ENCODE measurements at places on chromosomes 6 and 20.

GRCh38 chr20:62675156-62675876 lies 33.0 kb downstream of the SLCO4A1 start:
- no peak for DNase-seq

DNA sequence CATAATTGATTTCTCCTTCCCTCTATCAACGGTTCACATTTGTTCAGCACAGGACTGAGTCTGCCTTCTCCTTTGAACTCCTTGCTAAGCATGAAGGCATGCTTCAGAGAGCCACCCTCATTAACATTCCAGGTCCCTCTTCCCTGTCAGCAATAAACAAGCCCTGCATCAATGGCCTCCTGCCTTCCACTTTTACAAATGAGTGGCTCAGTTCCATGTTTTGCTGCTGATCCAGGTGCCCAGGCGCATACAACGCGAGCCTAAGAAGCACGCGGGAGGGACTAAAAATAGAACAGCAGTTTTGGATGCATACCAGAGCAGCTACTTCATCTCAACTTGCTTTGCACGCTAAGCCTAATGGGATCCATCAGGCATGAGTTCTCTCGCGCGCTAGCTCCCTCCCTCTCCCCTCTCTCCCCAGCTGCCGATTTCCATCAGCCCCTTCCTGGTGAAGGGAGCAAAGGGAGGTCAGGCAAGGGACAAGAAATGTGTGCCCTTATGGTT lies 53.4 kb downstream of the TRAF3IP2 start:
- DNase-seq: no peak

GRCh38 chr6:147106759-147107401 lies 97.3 kb upstream of the STXBP5 start:
- no peak for DNase-seq

DNA sequence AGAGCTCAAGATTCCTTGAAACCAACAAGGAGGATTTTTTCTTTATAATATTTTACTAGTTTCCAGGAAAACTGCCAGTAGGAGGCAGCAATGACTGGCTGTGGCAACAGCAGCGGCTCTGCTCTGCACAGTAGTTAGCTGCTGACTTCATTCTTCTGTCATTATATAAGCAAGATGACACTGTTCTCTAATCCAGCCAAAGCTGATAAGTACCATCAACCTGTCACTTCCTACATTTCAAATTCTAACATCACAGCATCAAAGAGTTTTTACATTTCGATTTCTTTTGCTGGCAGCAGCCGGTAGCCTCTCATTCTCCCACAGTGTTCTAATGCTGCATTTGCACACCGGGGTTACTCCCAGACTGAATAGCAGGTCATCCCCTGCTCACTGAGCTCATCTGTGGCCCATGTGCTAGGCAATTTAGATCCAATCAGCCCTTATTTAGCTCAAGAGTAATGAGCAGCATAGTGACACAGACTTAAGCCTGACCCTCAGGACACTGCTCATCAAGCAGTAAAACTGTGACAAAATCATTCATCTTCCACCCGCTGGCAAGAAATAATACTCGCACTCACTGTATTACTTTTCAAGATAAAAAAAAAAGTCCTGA lies 67.8 kb downstream of the MMS22L start:
- no peak for DNase-seq

GRCh38 chr20:50510706-50511542 lies 741 bp downstream of the PTPN1 start:
- DNase-seq: no peak

DNA sequence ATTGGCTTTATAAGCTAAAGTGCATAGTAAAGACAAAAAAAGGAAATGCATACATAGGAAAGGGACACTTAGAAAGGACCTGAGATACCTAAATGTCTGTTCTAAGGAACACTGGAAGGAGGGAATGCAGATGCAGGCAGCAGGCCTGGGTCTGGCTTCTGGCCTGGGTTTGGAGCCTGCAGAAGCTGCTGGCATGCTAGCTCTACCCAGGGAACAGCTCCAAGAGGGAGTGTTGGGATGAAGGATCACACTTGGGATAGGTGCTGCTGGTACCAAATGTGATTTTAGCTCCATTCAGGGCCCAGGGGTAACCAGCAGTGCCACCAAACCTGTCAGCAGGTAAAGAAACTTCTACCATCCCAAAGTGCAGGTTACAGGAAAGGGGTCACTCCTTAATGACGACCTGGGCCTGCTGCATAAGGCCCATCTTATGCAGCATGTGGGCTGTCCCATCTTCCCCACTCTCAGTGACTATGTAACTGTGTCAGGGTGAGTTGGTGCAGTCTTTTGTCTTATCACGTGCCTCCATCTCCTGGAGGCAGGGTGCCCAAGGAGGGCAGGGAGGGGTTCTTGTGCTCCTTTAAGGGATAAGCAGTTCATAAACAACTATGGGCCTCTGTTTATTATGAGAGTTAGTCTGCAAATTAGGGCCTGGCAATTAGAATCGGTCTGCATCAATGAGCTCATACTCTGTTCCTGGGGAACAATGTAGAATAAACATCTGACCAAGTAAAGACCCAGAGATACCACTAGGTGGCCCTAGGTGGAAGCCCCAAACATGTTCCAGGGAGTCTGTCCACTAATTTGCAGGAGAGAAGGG lies 26.9 kb downstream of the DDX27 start:
- no peak for DNase-seq

- DNase-seq: no peak
These were observed 43.6 kb downstream of the FBXL4 start for GRCh38 chr6:98904096-98904495.

- no peak for DNase-seq
These were observed 12.8 kb upstream of the SLC4A11 start for GRCh38 chr20:3251806-3252205.

DNA sequence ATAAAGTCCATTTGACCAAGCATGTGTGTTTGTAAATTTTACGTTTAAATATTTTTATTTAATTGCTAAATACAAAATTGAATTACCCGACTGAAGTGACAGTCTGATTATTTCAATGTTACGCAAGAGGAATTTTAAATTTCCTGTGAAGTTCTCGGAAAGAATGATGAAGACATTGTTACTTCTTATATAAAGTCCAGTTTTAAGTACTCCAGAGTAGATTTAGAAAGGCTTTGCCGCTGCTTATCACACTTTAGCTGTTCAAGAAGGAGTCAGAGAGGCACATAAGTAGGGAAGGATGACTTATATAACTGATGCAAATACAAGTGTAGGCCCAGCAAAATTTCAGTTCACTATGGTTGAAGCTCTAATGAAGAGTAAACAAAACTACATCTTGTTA lies 265.1 kb upstream of the CITED2 start:
- DNase-seq: no peak

DNA sequence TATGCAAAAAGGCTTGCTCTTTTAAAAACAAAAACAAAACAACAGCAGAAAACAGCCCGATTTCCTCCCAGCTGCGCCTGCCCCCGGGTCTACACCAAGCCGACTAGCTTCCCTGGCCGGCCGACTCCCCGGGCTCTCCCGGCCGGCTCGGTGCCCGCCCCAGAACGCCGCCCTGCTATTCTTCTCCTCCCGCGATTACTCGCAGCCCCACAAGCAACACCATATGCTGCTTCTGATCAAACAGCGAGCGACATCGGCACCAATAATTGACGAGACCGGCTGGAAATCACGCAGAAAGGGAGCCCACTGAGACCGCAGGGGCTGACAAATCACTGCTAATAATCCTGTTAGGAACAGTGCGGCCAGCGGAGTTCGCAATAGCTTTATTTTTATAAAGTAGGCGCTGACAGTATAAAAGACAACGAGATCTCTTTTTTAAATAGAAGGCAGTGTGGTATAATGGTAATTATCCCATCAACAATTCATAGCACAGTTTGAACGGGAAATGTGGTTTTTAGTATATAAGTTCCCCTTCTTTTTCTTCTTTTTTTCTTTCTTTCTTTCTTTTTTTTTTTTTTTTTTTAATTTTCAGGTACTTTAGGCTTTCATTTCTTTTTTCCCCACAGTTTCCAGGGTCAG lies 3.3 kb downstream of the SIM1 start:
- no peak for DNase-seq

DNA sequence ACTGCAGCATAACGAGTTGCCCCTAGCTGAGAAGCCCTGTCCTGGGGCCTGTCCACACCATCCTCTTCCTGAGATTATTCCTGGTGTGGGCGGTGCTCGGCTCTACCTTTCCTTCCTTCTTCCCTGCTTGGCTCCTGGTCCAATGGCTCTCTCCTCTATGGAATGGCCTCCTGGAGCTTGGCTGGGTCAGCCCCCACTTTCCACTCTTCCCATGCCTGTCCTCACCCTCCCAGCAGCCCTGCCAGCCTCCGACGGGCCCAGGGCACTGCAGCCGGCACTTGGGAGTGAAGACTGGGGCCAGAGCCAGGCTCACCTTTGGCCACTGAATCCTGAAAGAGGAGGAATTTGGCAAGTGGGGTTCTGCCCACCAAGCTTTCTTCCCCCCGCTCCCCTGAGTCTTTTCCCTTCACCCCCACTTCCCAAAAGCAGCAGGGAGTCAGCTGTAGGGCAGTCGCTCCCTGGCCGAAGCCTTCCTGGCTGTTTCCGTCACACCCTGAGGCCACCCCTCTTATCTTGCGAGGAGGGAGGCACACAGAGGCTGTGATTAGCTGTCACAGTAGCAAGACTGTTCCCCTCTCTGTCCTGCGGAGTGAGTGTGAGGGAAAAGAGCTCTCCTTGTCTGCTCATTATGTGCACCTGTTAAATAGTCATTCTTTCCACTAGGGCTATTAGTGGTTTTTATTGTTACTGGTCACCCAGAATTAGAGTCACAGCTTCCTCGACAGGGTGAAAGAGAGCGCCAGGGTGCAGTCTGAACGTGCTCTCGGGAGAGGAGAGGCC lies 6.3 kb upstream of the CDSN start:
- DNase-seq: no peak

GRCh38 chr6:136945072-136945471 lies 23.0 kb downstream of the SLC35D3 start:
- DNase-seq: no peak

DNA sequence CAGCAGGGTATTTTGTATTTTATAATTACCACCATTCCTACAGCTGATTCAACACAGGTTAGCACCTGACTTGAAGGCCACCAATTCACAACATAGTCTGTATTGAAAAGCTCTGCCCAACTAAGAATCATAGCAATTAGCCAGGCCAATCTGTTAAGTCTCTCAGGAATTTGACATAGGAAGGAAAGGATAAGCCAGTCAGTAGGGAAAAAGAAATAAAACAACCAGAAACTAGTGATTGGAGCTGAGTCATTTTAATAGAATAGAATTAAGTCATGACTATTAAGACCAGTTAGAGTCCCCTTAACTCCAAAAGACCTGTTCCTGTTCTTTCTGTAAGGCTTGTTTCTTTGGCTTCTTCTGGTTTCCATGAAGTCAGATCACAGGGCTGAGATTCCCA lies 8.1 kb downstream of the RANBP9 start:
- no peak for DNase-seq

DNA sequence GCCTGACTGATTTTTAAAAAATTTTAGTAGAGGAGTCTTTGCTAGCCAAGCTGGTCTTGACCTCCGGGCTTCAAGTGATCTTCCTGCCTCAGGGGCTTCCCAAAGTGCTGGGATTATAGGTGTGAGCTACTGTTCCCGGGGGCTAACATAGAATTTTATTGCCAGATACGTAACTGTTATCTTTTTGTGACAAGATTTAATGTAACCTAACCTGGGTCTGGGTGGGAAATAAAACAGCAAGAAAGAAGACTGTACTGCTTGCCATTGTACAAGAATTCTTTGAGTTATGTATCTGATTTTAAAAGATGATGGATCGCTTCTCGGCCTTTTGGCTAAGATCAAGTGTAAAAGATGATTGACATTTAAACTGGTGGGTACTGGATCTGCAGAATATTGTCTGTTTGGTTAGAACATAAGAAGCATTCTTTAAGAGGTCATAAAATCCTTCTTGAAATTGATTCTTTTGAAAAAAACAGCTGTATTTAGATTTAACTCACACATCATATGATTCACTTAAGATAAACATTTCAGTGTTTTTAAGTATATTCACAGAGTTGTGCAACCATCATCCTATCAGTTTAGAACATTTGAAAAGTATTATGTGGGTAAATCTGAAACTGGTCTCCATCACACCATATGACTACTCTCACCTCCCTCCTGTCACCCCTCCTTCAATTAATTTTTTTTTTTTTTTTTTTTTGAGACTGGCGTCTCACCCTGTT lies 21.6 kb downstream of the TPX2 start:
- DNase-seq: no peak

DNA sequence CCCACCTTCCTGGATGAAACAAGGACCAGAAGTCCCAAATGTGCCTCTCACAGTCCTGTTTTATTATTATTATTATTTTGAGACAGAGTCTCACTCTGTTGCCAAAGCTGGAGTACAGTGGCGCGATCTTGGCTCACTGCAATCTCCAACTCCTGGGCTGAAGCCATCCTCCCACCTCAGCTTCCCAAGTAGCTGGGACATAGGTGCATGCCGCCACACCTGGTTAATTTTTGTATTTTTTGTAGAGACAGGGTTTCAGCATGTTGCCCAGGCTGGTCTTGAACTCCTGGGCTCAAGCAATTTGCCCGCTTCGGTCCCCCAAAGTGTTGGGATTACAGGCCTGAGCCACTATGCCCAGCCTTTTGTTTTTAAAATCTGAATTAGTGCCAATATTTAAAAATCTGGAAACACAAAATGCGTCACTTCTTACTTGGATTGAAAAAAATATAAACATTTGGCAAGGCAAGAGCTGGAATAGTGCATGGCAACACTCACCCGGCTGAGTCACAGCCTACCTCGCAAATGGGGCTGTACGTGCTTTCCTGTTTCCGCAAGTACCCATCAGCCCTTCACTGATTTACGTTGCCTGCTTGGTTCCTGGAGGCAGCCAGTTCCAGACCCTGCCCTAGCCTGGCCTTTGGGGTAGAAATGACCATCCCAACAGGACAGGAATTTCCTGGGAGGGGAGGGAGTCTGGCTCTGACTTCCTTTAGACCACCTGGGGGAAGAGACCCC lies 6.3 kb downstream of the SDCBP2 start:
- no peak for DNase-seq

- DNase-seq: no peak
These were observed 879 bp downstream of the MEP1A start for GRCh38 chr6:46794068-46794467.

GRCh38 chr6:123598011-123598410 lies 38.7 kb downstream of the TRDN start:
- no peak for DNase-seq

DNA sequence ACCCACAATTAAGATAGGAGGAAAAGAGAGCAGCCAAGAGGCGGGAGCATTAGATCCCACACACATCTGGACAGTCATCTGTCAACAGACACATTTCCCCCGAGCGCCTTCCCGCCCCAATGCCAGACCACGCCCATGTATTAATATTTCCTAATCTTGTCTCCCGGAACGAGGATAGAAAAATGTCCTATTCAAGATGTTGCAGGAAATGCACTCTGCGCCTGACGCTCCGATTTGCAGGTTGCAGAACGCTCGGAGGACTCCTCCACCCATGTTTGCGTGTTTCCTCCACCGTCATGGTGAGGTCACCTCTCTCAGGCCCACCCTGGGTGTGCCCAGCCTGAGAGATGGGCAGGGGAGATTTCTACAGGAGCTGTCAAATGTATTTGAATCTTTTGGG lies 215.2 kb downstream of the TAF4 start:
- no peak for DNase-seq

- DNase-seq: no peak
These were observed 86.3 kb downstream of the SOX4 start for GRCh38 chr6:21679761-21680265.

GRCh38 chr6:22249711-22250350 lies 47.0 kb downstream of the PRL start:
- DNase-seq: no peak
